ENCODE measurements at places on chromosomes 4 and X.

DNA sequence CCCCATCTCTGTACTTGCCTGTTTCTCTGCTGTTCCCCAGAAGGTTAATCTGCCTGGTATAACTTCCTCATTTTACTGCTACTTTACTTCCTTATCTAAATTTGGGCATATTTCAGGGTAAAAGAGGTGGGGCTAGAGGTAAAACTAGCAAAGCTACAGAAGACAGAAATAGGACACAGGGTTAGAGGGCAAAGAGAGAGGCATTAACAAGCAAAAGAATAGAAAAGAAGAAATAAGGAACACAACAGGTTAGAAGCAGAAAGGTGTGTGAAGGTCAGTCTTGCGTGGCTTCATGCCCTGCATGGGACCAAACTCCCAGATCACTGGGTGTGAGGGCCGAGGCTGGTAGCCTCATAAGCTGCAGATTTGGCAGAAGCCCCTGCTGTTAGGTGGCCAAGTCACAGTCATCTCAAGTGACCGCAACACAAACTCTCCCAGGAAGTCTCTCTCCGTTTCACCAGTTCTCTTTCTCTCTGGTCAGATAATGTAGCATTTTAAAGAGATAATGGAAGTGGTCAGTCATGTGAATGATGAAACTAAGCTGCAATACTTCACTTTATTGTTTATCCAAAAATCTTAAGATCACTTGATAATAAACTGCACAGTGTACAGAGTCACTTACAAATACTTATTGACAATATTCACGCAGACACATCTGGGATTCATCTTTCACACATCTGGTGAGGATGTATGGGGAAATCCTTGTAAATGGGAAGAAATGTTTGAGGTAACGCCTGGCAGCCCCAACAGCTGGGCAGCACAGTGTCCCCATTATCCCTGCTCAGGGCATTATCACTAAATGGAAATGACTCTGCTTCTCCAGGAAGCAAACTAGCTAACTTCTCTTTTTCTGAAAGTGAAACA is 16.4 kb downstream of the TMEM154 start:
- no peak for DNase-seq

GRCh38 chr4:3290889-3291321 is 1.9 kb upstream of the RGS12 start:
- no peak for DNase-seq

DNA sequence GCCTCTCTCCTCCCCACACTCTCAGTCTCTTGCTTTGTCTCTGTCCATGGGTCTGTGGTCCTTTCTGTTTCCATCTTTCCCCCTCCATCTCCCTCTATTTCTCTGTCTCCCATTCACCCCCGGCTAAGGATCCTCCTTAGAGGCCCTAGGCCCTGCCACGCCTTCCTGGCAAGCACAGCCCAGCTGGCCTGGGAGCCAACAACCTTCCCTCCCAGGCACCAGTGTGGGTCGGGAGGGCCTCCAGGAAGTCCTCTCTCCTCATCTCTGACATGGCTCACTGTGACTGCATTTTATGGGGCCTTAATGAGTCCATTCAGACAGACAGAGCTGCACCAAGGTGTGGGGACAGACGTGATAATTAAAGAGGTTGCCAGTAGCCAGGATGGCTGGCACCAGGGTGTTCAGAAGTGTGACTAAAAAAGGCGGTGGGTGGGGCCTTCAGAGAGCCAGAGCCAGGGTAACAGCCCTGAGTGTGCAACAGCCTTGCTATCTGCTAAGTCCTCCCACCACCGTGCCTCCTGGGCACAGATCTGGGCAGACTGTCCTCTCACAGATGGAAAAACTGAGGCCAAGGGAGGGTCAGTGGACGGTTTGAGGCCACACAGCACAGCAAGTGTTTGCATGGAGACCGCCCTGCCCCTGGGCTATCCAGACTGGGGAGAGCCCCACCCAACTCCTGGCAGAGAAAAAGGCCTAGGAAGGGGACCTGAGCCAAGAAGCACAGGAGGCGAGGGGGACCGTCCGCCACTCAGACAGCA is 31.5 kb downstream of the BLOC1S4 start:
- DNase-seq = no peak

- no peak for DNase-seq
Measured at GRCh38 chrX:49273181-49273727, 3.7 kb downstream of the PPP1R3F start.

GRCh38 chrX:2894885-2895292 is 34.2 kb downstream of the ARSD start:
- no peak for DNase-seq

GRCh38 chrX:5051831-5052491 is 1176.7 kb downstream of the NLGN4X start:
- no peak for DNase-seq

DNA sequence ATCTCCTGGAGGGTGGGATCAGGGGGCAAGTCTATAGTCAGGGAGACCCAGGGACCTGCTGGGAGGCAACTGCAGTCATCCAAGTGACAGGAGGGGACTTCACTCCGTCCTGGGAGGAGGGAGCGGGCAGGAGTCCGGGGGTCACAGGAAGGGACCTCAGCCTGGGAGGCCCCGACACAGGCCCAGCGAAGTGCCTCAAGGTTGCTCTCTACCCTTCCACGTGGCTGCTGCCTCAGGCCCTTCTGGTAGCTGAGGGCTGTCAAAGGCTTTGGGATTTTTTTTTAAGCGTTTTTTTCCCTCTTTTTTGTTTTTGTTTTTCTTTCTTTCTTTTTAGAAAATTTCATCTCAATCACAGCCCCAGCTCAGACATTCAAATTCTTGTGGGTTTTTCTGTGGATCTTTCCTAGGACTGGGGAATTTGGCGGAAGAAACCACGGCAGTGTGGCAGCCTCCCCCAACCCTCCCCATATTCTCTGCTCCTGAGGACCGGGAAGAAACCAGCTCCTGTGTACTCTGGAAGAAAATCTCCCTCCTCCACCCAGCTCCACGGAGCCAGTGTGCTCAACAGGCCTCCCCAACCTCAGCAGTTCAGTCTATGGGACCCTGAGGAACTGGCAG is 1.4 kb upstream of the HAUS7 start:
- no peak for DNase-seq

GRCh38 chr4:145452447-145453162 is 29.0 kb upstream of the SMAD1 start:
- no peak for DNase-seq

DNA sequence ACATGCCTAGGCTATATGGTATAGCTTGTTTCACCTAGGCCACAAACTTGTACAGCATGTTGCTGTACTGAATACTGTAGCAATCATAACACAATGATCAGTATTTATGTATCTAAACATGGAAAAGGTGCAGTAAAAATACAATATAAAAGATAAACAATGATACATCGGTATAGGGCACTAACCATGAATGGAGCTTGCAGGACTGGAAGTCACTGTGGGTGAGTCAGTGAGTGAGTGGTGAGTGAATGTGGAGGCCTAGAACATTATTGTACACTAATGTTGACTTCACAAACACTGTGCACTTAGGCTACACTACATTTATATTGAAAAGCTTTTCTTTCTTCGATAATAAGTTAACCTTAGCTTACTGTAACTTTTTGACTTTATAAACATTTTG is 45.6 kb upstream of the ANK2 start:
- DNase-seq = no peak

GRCh38 chrX:55716937-55717336 is 612 bp upstream of the RRAGB start:
- DNase-seq = no peak

GRCh38 chr4:41644288-41644914 is 104.1 kb downstream of the PHOX2B start:
- no peak for DNase-seq

GRCh38 chrX:153829549-153829798 is 870 bp downstream of the PDZD4 start:
- no peak for DNase-seq

DNA sequence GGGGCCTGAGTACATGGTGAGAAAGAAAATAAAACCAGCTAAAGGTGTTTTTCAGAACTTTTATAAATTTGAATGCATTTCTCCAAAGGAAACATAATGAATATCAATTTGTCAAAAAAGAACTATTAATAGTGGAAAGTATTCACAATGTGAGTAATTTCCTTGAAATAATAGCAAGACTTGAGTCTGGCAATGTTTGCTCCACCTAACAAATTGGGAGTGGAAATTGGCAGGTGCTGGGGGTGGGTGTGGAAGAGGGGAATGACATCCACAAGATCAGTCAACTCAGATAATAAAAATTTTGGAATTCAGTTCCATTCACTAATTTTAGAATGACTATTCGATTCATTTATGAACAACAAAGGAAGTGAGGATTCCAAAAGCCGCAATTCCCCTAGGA is 884.8 kb upstream of the SLIT2 start:
- no peak for DNase-seq

DNA sequence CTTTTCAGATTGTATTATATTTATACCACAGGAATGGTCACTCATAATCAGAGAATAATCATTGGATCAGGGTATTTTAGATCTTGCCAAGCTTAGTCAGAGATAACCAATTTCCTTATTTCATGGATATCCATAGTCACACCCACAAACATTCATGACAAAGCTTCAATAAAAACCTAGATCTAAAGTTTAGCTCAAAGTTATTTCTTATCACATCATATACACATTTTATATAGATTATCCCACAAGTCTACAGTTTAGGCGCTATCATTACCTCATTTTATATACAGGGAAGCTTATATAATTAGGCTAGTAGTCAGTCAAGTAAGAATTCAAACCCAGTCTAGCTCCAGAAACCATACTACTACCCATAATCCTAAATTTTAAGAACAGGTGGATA is 82.3 kb downstream of the SLC10A7 start:
- DNase-seq = no peak

- no peak for DNase-seq
Measured at GRCh38 chr4:7790999-7791398, 148.7 kb downstream of the AFAP1 start.

GRCh38 chrX:103446665-103447302 is 70.4 kb downstream of the BEX3 start:
- DNase-seq = no peak

All from activated naive CD4-positive, alpha-beta T cell treated with anti-CD3 and anti-CD28 coated beads, Interleukin-2, amount 50 U/mL, for 16 hours (primary cell).